Activated CD8-positive, alpha-beta T cell treated with anti-CD3 and anti-CD28 coated beads, Interleukin-2, amount 10 ng/mL, durations not matched to agents 7 days and 5 days (primary cell): ENCODE measurements at places on chromosomes 5 and 9. TPM values are rescaled to one million over a fixed set of nuclear protein-coding genes. Genes with fewer than 3 reads are reported as not detected.

DNA sequence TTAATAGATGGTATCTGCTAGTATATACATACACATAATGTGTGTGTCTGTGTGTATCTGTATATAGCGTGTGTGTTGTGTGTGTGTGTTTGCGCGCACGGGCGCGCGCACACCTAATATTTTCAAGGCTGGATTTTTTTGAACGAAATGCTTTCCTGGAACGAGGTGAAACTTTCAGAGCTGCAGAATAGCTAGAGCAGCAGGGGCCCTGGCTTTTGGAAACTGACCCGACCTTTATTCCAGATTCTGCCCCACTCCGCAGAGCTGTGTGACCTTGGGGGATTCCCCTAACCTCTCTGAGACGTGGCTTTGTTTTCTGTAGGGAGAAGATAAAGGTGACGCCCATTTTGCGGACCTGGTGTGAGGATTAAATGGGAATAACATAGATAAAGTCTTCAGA, 757 bp downstream of the FXN start:
- no peak for DNase-seq

DNA sequence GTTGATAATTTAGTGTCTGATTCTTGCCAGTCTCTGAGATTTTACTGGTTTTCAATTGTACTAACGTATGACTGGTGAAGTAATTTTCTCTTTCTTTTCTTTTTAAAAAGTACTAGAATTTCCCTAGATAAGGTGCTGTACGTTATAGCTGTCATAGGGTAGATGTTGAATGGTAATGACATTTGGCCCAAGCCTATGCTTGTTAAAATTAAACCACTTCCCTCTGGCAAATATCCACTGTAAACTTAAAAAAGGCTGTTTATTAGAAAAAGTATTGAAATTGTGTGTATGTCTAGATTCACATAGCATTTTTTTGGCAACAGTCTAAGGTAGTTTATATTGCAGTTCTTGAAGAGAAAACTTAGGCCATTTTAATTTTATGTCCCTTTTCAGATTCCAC, 97.6 kb downstream of the NNT start:
- DNase-seq = no peak

- no peak for DNase-seq
Measured at GRCh38 chr9:87594194-87594593, 96.5 kb downstream of the DAPK1 start.

TRIM7 gene
- 1.5 TPM for total RNA-seq

HSPB3 gene
- total RNA-seq = not detected

SPINK5 gene
- not detected for total RNA-seq

CTSV gene
- 0.31 TPM for total RNA-seq
